Breast epithelium (tissue), 4 donors: ENCODE measurements at places on chromosomes 1 and 21. TPM values are rescaled to one million over a fixed set of nuclear protein-coding genes. Genes with fewer than 3 reads are reported as not detected.

GRCh38 chr1:205699416-205699815 lies 19.1 kb upstream of the SLC45A3 start:
- DNase-seq: no peak

DNA sequence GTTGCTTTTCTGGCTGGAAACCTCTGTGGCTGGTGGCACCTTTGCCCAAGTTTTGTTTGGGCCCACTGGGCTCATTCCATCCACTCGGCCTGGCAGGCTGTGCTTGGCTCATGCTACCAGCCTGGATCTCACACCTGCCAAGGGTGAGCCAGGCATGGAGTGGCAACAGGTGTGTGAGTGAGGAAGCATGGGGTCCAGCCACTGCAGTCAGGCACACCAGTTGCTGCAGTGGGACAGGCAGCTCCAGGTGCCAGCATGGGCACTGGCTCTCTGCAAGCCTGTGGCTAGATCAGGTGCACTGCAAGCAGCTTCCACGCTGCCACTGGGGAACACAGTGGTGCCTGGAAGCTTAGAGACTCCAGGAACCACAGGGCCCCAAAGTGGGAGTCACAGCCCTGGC lies 57.0 kb downstream of the NUP210L start:
- no peak for DNase-seq

DNA sequence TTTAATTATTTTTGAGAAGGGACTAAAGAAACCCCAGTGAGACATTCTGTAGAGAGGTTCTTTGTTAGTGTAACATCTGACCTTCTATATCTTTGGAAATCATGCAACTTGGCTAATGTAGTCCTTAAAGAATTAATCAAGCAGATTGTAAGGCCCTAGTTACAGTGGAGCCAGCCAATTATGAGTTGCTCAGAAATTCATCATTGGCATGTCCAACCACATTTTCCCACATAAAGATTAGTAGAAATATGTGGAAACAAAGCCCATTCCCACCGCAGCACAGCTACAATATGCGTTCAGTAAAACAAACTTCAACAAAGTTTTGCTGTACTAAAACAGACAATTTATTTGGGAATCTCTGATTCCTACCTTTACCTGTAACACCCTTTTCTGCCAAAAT lies 27.8 kb downstream of the WNT2B start:
- no peak for DNase-seq

DNA sequence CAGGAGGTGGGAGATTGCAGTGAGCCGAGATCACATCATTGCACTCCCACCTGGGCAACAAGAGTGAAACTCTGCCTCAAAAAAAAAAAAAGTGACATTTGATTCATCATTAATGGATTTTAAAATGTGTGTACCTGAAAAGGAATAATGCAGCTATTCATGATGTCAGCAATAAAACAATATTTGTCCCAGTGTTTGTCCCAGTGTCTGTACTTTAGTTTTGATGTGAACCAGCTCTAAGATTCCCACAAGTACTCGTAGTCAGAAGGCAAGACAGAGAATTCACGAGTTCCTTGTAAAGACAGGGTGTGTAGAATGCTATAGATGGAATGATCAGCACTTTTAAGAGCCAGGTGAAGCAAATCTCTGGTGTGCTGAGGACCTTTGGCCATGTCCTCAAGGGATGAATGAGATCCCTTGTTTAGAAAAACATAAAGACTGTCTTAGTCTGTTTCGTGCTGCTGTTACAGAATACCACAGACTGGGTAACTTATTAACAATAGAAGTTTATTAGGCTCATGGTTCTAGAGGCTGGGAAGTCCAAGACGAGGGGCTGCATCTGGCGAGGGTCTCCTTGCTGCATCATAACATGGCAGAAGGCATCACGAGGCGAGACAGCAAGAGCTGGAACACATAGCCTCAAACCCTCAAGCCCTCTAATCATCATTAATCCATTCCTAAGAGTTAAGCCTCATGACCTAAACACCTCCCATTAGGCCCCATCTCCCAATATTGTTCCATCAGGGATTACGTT lies 12.0 kb upstream of the TMPRSS2 start:
- DNase-seq: no peak

DNA sequence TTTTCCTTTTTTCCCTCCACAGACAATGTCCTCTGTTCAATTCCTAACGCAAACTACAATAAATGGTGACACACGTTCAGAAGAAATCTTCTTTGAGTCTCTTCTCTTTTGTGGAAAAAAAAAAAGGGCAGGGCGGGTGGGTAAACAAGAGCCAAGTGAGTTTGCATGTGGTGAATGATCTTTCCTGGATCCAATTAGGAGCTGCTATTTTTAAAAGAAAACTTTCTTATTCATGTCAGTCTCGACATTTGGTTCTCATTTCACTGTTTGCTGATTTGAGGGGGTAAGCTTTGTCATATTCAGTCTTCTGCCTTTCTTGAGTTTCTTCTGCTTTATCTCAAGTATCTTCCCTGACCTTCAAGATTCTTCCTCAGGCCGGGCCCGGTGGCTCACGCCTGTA lies 29.2 kb upstream of the KIF1B start:
- DNase-seq: no peak

GRCh38 chr1:61618755-61619154 lies 106.2 kb downstream of the TM2D1 start:
- no peak for DNase-seq

DNA sequence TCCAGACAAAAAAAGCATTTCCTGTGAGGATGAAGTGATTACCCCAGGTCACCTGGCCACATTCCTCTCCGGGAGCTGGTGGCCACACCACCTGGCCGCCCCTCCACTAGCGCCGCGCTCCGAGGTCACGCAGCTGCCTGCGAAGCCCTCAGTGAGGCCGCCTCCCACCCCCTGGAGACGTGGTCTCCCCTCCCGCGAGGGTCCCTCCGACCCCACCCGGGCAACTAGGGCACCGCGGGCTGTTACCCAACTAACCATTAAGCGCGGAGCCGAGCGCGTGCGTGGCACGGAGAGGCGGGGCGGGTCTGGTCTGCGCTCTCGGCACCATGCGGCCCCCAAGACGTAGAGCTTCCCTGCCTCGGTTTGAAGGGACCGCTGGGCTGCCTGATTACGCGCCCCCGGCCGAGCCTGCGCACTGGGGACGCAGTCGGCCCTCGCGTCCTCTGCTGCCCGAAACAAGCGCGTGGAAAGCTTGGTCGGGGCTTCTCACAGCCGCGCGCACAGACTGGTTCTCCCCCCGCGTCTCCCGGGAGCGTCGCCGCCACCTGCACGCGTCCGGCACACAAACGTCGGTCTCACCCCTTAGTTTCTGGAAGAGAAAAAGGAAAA lies 106.5 kb downstream of the SLC16A1 start:
- DNase-seq: no peak

The UBE2U gene
- total RNA-seq: not detected

The ANKRD65 gene
- 10.2 TPM for total RNA-seq
